ENCODE measurements at places on chromosomes 2 and 18.

- no peak for DNase-seq
These were observed 17.7 kb downstream of the NFATC1 start for GRCh38 chr18:79413426-79413825.

GRCh38 chr18:54702686-54703085, 111.6 kb downstream of the DYNAP start:
- no peak for DNase-seq

- DNase-seq: no peak
These were observed 5.2 kb upstream of the PLEK start for GRCh38 chr2:68359889-68360288.

DNA sequence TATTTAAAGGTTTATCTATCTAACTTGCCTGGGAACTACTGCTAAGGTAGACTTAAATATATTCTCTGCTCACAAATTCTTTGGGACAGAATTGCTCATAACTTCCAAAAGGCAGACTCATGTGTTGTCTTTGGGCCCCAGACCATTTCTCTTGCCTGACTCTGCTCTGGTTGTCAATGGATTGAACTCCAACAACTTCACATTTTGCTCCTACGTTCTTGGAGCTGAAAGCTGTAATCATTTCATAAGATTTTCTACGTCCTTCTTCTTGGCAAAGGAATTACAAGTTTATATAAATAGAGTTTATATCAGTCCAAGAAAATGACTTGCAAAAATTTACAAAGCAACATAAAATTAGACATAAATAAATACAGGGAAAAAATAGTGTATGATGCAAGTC, 32.9 kb upstream of the PPM1B start:
- DNase-seq: no peak

DNA sequence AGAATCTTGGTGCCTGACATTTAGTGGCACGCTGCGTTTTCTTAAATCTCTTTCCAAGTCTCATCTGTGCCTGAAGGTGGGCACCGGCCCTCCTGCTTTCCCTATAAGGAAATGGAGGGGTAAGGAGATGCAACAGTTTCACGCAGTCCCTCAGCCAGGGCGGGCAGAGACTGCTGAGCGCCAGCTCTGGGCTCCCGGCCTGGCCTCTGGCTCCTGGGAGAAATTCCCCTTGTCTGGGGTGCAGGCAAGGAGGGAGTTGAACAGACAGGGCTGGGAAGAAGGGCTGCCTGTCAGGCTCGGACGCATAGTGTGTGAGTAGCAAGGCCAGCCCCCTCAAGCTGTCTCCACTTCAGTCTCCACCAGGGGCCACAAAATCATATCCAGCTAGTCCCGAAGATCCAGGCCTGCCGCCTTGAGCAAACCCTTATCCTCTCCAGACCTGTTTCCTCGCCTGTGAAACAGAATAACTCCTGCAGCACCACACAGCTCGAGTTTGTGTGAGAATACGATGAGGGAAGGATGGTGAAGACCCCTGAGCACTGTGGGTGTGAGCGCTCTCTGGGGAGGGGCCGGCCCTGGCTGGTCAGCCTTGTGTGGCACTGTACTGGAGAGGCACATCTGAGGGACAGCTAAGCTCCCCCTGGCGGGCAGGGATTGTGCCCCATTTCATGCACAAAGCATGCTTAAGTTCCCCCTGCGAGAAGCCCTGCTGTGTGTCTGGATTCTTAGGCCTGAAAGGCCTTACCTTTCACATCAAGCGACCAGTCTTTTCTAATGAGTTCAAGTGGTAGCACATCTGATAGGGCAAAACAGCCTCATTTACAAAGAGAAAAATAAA, 33.8 kb downstream of the SDC1 start:
- no peak for DNase-seq

- no peak for DNase-seq
These were observed 168.0 kb upstream of the ALKAL2 start for GRCh38 chr2:455913-456312.

DNA sequence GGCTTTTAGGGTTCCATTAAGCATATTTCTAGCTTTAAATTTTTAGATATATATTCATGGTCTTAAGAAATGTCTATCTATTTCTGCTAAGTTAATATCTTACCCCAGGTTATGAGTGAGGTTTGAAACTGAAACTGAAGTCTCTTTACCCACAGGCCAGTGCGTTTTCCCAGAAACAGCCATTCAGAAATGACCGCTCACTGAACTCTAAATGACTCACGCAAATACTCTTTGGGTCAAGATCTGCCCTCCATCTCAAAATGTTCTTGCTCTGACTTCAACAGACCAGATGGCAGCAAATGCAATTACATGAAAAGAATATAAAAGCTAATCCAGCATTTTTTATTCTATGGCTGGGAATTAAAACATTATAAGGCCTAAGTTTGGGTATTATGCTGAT, 315.2 kb downstream of the TDRD15 start:
- no peak for DNase-seq

DNA sequence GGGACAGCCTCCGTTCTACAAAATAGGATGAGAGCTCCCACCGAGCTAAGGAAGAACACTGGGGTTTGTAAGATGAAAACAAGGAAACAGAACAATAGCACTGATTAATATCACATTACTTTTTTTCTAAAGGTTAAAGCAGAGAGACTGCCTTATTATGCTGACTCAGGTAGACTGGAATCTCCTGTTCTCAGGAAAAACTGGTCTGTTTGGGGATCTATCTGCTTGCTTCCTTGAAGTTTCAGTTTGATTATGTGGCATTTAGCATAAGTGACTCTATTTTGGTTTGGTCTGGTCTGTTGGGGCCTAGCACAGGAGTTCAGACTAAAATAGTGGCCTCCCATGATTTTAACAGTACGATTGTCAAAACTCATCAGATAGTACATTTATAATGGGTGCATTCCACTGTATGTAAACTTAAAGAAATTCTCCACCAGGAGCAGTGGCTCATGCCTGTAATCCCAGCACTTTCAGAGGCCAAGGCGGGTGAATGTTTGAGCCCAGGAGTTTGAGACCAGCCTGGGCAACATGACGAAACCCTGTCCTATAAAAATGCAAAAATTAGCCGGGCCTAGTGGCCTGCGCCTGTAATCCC, 64.1 kb upstream of the NDUFV2 start:
- DNase-seq: no peak

DNA sequence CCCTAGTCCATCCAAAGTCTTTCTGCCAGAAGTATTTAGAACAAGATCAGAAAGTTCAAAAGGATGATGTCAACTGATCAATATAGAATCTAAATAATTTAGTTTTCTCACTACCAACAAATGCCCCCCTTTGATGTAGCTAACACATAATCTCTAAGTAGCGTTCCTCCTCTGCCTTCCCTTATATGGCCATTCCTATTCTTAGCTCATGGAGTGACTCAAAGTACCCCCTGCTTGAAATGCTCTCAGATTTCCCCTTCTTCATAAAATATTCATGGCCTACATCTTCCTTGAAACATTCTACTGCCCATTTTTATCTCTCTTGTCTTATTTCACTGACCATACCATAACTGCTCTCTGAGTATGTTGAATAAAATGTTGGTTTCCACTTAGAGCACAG, 151.5 kb downstream of the UPP2 start:
- no peak for DNase-seq

Measured in D721Med (cell line).